ENCODE measurements at places on chromosomes 6 and 20.

DNA sequence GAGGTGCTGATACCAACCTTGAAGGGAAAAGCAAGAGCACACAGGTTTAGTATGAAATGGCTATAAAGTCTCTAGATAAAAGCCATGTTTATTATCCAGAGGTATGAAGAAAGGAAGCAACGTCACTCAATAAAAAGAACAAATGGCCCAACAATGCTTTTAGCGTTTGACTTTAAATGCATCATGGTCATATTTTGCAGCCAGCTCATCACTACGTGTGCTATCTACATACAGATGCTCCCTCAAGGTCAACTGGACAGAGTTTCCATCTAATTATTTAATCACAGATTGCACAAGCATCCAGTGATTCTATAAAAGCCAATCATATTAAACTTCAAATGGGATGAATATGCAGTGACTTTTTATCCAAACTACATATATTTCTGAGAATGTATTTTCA is 127.6 kb upstream of the SYNDIG1 start:
- no peak for DNase-seq

- no peak for DNase-seq
Observed at GRCh38 chr20:58229198-58229798, 845 bp upstream of the ANKRD60 start.

DNA sequence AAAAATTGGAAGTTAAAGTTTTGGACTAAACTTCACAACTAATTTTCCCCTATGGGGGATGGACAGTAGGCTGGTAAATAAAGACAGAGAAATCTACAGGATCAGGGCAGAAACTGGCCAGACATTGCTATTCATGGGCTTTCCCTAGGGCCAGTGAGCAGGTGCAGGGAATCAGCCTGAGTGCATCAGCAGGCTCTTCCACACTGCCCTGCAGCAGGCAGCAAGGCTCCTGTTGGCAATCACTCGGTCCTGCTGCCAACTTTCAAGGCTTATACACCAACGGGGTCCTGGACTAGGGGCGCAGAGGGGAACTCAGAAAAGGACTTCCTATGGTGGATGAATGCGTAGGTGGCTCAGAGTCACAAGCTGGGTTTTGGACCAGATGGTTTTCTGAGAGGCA is 59.8 kb upstream of the NHSL1 start:
- DNase-seq: no peak

GRCh38 chr6:22821664-22822320 is 252.4 kb downstream of the HDGFL1 start:
- no peak for DNase-seq

DNA sequence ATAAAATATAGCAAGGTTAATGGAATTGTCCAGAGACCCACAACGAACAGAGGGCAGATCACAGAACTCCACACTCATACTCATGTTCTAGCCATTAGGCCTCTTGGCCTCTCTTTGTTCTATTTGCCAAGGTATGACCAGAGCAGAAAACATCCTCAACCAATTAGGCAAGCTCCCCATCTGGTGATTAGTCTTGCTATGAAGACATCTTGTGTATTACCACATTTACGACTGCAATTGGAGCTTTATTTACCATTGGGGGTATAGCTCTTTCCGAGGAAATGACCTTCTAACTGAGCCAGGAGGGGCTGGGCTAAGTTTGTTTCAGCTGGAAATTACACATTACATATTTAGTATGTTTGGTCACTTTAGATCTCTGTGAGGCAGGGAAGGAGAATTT is 593.9 kb downstream of the CD109 start:
- no peak for DNase-seq

- DNase-seq: no peak
Observed at GRCh38 chr6:159594106-159594749, 98.8 kb downstream of the SOD2 start.

DNA sequence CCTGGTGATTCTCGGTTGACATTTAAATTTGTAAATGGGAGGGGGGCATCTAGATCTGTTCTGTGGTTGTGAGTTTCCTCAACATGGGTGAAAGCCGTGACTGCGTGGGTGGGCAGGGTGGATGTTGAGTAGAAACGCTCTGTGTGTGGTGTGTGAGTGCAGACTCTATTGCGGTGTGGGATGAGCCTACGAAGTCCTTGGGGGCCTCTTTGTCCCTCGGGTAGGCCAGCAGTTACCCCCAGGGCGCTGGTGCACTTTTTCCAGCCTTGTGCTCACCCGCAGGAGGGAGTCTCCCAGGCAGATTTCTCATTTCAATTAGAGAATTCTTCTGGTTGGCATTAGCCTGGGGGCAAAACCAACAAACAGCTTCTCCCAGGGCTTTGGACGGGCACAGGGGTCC is 10.6 kb downstream of the TOX2 start:
- DNase-seq: no peak

DNA sequence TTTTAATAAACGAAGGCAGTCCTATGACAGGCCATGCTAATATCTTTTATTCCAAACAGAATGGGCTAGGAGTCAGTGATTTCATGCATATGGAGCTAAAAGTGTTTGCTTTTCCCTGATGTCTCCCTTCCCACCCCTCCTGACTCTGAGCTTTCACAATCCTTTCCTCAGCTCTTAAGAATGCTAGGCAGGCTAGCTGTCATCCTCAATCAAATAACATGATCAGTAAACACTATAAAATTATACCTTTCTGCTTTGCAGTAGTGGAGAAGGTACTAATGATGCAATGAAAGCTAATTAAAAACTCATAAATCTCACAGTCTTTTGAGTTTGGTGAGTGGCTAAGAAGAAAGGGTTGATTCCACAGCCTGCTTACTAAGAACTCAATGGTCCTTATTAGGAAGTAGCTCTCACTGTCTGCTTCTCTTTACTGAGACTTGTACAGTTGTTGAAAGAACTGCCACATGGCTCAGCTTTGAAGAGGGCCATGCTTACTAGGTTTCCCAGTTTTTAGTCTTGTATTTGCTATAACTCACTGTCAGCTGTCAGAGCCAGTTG is 250.9 kb upstream of the JAG1 start:
- no peak for DNase-seq

- peak; percentile 25 for DNase-seq
Observed at GRCh38 chr6:154370545-154370944, 13.9 kb upstream of the IPCEF1 start.

GRCh38 chr6:56961151-56961550 is 6.2 kb downstream of the BEND6 start:
- DNase-seq: no peak

DNA sequence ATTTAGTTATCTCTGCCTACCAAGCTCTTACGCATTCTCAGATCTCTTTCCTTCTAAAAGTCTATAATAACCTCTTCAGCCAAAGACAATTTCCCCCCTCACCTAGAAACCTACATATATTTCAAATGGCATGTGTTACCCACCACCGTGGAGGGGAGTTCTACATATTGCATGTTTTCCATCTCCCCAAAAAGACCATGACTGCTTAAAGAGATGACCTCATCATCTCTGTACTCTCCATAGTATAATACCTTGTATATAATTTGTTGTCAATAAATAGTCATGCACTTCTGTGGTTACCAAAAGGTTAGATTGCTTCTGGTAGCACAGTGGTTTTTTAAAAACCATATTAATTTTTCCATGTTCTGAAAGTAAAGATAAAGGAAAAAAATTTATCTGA is 148.4 kb downstream of the TBX18 start:
- DNase-seq: no peak

GRCh38 chr6:43452896-43453295 is 2.5 kb downstream of the DLK2 start:
- DNase-seq: no peak

DNA sequence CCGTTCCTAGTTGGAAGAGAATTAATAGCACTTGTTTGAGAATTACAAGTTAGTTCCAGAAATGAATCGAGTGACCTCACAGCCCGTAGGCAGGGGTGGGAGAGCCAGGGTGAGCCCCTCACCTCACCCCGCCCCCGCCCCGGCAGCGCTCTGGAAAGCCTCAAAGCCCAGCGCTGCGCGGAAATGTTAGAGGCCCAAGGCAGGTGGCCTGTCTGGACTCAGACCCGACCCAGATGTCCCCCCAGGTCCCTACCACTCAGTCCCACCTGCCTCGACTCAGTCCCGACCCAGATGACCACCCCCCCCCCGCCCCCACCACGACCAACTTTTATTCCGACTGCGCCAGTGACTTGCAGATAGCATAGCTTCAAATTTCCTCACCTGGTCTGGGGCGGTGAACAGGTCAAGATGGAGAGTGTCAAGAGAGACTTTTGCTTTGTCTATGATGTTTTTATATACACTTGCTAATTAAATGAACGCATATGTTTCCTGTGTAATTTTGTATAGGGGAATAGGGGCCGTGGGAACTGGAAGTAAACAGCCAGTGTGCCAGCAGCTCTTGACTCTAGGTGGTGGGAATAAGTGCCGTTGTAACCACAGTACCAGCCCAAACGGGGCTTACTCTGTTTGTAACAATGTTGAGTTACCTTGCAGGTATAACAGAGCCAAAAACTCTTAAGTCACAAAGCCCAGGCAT is 1.2 kb upstream of the PXDC1 start:
- no peak for DNase-seq

- no peak for DNase-seq
Observed at GRCh38 chr20:17298171-17298570, 71.3 kb downstream of the PCSK2 start.

- no peak for DNase-seq
Observed at GRCh38 chr20:37901240-37901639, 1.7 kb upstream of the VSTM2L start.

DNA sequence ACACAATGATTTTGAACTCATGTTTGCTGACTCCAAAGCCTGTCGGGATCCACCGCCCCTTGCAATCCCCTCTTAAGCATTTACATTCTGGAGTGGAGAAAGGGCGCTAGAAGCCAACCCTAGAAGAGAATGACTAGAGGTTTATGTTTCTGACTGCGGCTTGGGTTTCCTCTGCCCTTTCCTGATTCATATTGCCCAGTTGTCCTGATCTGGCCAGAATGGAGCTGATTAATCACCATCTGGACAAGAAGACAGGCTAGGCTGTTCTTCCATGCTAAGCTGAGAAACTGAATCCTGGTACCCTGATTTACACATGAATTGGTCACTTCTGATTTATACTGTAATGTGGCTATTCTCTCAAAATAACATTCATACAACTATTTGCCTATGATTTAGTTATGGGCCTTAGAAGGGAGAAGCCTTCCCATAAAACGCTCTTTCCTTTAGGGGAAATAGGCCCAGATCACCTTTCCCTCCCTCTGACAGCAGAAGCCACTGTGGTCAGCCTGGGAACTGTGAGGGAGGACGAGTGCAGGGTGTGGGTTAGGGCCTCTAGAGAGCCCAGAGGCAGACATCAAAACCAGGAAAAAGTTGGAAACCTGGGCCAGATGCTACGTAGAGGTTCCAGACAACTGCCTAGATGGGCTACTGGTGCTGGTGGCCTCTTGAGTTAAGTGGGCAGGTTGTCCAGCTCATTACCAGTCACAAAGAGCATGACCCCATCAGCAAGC is 199.2 kb upstream of the PRDM1 start:
- no peak for DNase-seq

- DNase-seq: no peak
Observed at GRCh38 chr6:130680116-130680515, 147.1 kb upstream of the SMLR1 start.

GRCh38 chr6:11232770-11233626 is 530 bp upstream of the NEDD9 start:
- peak; percentile 9 for DNase-seq

DNA sequence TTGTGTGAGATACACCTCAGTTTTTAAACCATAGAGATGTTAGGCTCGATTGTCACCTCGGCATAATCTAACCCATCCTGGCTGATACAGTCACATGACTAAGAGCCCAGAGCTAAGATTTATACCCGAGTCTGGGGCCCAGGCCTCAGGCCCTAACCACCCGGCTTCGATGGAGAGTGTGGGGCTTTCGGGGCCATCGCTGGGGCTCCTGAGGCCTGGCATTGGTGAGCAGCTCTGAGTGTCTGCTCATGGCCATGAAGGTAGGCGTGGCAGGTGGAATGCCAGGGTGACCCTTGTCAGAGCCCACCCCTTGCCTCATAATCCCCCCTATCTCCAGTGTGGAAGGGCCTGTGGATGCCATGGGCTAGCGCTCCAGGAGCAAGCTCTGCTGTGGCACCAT is 164.3 kb downstream of the BMP7 start:
- no peak for DNase-seq

- DNase-seq: peak; percentile 28
Observed at GRCh38 chr20:17859002-17859615, 109.5 kb downstream of the SNX5 start.

DNA sequence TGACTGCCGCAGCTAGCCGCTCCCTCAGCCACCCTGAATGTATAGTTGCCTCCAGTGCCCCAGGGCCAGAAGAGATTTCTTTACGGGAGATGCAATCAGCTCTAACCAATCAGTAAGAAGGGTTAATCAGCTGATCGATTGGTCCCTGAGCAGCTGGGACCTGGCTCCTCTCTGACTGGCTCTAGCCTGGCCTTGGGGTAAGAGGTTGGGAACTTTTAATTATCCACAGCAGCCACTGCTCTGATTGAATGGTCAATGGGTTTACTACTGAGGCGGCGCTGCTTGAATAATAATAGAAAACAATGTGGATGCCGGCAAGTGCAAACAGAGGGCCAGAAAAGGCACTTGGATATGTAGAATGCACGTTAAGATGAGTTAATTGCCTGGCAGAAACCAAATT is 99.8 kb downstream of the TFAP2A start:
- no peak for DNase-seq

DNA sequence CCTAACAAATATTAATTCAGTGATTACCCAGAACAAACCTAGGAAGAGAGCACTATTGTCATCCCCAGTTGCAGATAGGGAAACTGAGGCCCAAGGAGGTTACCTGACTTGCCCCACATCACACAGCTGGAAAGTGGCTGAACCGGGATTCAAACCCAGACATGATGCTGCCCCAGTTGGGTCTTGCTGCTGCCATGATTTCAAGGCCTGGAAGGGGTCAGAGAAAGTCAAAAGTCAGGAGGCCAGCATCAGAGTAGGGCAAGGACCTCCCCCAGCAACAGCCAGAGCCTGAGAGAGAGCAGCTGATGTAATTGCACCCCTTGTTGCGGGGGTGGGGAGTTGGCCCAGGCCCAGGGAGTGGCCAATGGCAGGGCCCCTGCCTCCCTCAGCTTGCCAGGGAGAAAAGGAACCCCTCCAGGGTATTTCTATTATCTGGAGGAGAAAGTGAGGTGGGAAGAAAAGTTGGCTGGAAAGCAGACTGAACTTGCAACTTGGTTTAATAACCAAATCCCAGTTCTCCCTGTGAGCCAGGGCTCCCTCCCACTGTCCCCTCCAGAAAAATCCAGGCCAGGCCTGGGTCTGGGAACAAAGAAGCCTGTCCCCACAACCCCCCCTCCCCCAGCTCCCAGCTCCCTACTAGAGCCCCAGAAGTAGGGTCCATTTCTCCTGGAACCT is 83.6 kb downstream of the MRPL14 start:
- no peak for DNase-seq

DNA sequence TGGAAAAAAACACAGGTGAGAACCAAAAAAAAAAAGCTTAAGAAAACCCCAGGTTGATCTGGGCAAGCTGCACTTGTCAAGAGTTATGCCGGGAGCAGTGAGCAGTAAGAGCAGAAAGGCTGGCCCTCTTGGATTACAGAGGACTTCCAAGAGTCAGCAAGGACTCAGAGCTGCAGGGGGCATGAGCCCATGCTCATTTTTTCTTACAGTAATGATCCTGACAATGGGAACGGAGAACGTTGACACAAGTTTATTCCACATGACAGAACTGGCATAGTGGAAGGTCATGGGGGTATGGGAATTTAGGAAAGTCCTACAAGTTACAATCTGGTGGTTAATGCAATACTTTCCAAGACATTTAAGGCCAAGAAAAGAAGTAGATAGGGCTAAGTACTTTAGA is 256.6 kb downstream of the GMDS start:
- no peak for DNase-seq

- DNase-seq: no peak
Observed at GRCh38 chr20:61861858-61862257, 203.8 kb downstream of the TAF4 start.

GRCh38 chr6:108953681-108954080 is 105.5 kb downstream of the ARMC2 start:
- DNase-seq: no peak
